Sigmoid colon (tissue), 7 donors: ENCODE measurements at places on chromosomes 6 and 20.

GRCh38 chr20:40493549-40493948, 195.5 kb downstream of the MAFB start:
- no peak for DNase-seq

GRCh38 chr6:26439151-26440125, 866 bp upstream of the BTN3A3 start:
- DNase-seq: no peak

- DNase-seq: no peak
Measured at GRCh38 chr6:57283911-57284455, 33.4 kb upstream of the PRIM2 start.

GRCh38 chr6:74356391-74356790, 660.4 kb downstream of the CD109 start:
- DNase-seq: no peak

DNA sequence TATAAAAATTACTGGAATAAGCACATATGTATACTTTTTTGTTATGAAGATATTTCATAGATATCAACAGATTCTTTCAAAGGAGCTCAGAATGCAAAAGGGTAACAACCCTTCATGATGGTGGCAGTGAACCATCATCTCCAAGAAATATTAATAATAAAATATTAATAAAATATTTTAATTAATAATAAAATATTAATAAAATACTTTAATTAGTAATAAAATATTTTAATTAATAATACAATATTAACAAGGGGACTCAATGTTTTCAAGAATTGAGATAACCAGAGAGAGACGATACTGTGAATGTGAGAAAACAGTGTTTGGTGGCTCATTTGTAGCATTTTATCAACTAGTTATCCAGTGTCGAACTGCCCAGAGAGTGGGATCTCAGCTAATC, 86.0 kb upstream of the NT5E start:
- DNase-seq: no peak

DNA sequence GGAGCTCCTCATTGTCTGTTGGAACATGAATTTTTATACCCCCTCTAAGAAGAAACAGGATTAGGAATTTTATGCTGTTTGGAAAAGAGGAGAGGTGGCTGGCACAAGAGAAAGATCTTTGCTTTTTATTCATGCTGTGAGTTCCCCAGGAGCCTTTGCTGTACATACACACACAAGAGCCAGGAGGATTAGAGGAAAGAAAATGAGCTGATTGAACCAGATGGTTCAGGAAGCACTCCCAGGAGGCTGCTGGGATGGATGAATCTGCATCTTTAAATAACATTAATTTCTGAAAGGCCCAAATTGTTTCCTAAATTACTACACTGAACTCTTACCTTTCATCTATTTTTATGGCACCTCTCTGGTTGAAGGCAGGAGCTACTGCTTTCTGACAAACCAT, 20.1 kb upstream of the TCP11 start:
- DNase-seq: no peak

DNA sequence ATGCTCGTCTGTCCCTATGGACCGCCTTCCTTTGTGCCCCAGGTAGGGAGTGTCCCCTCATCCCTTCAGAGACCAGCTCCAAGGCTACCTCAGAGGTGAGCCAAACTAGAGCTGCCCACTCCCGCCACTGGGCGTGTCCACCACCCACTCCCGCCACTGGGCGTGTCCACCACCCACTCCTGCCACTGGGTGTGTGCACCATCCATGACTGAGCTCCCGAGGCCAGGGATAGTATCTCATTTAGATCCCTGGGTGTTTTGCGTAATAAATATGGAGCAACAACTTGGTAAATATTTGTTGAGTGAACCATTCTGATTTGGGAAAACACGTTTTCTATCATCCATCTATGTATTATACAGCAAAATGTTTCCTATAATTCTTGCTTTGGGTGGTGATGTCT, 68.8 kb downstream of the ZBTB2 start:
- DNase-seq: no peak

- no peak for DNase-seq
Measured at GRCh38 chr20:14604143-14604542, 266.7 kb upstream of the FLRT3 start.

DNA sequence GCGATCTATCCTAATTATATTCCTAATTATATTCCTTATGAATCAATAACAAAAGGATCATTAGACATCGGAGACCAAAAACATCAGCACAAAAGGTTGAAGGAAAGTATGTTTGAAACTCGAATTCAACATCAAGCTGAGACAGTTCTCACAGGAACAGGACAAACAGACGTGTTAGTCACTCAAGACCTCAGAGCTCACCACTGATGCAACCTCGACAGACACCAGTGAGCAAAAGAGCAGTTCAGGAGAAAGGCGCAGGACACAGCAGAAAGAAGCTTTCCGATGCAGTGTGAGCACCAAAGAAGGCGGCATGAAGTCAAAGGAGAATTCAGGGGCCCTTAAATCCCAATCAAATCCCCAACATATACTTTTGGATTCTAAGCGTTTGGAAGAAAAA, 6.3 kb upstream of the RAMACL start:
- no peak for DNase-seq

DNA sequence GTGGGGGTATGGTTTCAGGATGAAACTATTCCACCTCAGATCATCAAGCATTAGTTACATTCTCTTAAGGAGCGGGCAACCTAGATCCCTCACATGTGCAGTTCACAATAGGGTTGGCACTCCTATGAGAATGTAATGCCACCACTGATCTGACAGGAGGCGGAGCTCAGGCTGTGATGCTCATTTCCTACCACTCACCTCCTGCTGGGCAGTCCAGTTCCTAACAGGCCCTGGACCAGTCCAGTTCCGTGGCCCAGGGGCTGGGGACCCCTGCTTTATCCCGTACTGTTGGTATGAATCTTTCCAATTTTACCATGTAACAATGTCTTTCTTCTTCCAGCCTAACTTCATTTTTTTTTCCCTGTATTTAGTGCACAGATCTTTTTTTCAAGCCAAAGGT, 94.9 kb downstream of the OGFRL1 start:
- no peak for DNase-seq

DNA sequence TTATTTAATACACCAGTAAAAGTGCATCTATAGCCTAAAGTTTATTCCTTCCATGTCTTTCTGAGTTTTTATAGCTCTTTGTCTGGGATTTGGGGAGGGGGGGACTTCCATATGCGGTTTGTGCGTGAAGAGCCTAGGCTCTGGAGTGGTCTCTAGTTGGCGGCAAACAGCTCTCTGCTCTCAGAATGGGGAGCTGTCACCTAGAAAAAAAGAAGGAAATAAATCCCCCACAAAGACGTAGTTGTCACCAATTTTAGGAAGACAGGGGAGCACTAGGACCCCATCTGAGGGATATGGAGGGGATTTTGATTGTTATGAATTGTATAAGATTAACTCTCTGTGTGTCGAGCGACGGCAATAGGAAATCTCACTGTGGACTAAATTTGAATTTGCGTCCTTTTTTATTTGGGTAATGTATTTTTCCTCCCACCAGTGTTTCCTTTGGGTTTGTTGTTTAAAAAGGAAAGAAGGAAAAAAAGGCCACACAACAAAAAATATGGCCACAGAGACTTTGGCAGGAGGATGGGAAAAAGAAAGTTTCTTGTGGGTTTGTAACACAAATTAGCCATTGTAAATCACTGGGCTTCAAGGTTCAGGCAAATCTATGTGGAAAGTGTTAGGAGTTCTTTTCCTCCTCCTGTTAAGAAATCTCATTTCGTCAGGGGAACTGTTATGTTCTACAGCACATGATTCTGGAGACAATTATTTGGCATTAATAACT, 7.4 kb downstream of the POU3F2 start:
- DNase-seq: no peak

DNA sequence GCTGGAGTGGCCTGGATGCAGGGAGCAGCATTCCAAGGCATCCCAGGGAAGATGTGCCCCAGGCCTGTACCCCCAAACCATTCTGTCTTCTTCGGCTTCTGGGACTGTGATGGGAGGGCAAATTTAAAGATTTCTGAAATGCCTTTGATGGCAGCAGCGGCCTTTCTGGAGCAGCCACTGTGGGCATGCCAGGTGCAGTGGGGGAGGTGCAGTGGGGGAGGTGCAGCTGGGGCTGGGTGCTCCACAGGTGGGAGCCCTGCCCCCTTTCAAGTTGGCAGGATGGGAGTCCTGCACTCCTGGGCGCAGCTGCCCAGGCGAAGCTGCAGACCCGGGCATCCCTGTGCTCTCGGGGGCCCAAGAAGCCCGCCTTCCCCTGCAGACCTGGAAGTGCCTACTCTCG, 293.5 kb upstream of the MOCS1 start:
- DNase-seq: no peak

GRCh38 chr20:53691811-53692192, 98.2 kb upstream of the ZNF217 start:
- no peak for DNase-seq

DNA sequence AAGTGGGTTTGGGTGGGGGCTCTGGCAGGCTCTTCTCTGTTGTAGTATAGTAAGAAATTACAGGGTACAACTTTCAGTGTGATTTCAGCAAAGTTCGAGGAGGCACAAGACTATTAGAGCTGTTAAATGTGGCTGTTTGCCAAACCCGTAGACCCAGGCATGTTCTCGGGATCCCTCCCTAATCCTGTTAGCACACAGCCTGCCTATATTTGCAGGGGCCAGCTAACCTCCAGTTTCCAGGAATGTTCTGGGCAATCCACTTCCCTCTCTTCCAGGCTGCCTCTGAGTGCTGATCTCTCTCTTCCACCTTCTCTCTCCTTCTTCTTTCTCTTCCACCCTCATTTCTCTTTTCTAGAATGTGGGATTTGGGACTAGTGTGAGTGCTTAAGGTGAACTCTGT, 34.8 kb upstream of the ZFP64 start:
- DNase-seq: no peak

DNA sequence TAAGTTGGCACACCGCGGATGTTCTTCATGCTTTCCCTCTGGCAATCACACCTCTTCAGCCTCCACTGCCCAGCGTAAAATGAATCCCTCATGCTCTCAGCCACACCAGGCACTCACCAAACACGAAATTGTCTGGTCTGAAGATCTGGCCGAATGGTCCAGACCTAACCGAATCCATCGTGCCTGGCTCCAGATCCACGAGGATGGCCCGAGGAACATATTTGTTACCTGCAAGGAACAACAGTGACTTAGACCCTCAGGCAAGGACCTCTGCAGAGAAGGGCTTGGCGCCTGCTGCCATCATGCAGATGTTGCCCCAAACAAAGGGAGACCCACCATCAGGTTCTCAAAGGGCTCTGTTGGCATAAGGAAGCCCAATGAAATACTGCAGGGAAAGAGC, 1.4 kb downstream of the TUBB2B start:
- no peak for DNase-seq
